ENCODE measurements at places on chromosomes 3 and 15. TPM values are rescaled to one million over a fixed set of nuclear protein-coding genes. Genes with fewer than 3 reads are reported as not detected.

The LARP6 gene
- total RNA-seq: 81.2 TPM

The CLDN16 gene
- total RNA-seq: 0.06 TPM

The PDZRN3 gene
- not detected for total RNA-seq

The PRTG gene
- 8.2 TPM for total RNA-seq

The SEMA5B gene
- total RNA-seq: 0.29 TPM

The RBM5 gene
- 30.1 TPM for total RNA-seq

The SOX14 gene
- not detected for total RNA-seq

The GPR171 gene
- total RNA-seq: not detected

The SLC51B gene
- 10.3 TPM for total RNA-seq

The SACM1L gene
- 17.1 TPM for total RNA-seq

The CISH gene
- 0.78 TPM for total RNA-seq

The TM4SF4 gene
- 30.7 TPM for total RNA-seq

The RGMA gene
- 0.18 TPM for total RNA-seq

The DOCK3 gene
- 0.50 TPM for total RNA-seq

The CAND2 gene
- total RNA-seq: 0.31 TPM

The MORF4L1 gene
- total RNA-seq: 361 TPM

The SLC22A14 gene
- not detected for total RNA-seq

The ZNF662 gene
- total RNA-seq: not detected

The CCDC9B gene
- total RNA-seq: 18.7 TPM

The CACNA2D3 gene
- total RNA-seq: not detected

The ILDR1 gene
- not detected for total RNA-seq

The THAP10 gene
- 7.1 TPM for total RNA-seq

The ZBBX gene
- not detected for total RNA-seq

The XRN1 gene
- 6.8 TPM for total RNA-seq

The RTP1 gene
- total RNA-seq: not detected

The TGFBR2 gene
- total RNA-seq: 42.1 TPM

The FES gene
- 1.0 TPM for total RNA-seq

The ARPIN gene
- total RNA-seq: 12.4 TPM

The SUCNR1 gene
- total RNA-seq: not detected

The DISP2 gene
- total RNA-seq: 1.3 TPM

The SHC4 gene
- total RNA-seq: 0.86 TPM

The STRIT1 gene
- total RNA-seq: not detected

The ATG3 gene
- total RNA-seq: 55.5 TPM

The RAD18 gene
- 14.7 TPM for total RNA-seq
